ENCODE measurements at places on chromosomes 3 and 15.

DNA sequence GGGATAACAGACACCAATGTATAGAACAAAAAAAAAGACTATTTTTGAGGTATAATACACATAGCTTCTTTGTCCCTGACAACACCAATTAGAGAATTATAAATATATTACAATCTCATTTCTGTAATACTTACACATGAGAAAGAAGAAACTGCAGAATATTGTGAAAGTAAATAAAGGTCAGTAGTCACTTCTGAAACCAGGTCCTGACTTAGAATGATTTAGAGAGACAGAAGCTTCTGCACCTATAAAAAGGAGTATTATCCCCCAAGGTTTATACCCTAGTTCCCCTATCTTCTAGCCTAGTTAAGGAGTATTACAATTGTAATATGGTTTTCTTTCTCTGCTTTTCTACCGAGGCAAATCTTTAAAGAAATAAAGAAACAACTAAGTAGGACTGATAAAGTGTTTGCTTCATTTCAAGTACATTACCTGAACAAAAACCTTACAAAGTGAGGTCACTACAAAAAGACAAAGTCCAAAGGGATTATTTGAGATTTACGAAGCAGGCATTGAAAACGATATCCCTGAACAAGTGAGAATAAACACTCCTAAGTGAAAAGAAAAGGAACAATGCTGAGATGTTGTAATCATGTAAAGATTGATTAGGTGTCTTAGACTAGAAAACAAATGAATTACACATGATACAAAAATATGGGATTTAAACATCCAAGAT, 103.0 kb downstream of the GBE1 start:
- no peak for DNase-seq

GRCh38 chr3:56858331-56858730, 56.6 kb upstream of the ARHGEF3 start:
- DNase-seq = no peak

- DNase-seq = no peak
Measured at GRCh38 chr15:39228889-39229288, 352.0 kb upstream of the THBS1 start.

DNA sequence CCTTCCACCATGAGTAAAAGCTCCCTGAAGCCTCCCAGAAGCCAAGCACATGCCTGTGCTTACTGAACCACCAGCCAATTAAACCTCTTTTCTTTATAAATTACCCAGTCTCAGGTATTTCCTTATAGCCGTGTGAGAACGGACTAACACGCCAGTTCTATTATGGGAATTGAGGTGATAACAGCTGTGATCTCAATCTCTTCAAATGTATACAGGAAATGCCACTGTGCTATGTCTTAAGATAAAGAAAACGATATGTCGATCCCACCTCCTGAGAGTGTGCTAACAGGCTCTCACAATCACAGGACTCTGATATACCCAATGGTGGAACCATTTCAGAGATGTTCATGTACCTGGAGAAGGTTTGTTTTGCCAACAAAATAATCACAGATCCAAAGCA, 26.2 kb downstream of the CHSY1 start:
- no peak for DNase-seq

DNA sequence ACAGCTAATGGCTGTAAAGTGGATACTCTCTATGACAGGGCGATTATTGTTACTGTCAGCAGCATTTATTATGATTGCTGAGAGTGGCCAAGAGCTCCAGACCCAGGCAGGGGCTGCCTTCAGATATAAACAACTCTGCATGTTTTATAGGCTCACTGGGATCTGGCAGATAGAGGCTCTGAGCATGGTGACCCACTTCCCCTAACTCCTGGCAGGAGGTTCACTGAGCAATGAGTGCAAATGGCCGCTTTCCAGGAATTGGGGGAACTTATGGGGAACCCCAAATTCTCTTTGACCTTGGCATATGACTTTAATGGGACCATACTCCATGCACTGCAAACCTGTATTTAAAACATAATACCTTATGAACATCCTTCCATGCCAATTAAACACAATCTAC, 59.0 kb downstream of the SCN5A start:
- no peak for DNase-seq

DNA sequence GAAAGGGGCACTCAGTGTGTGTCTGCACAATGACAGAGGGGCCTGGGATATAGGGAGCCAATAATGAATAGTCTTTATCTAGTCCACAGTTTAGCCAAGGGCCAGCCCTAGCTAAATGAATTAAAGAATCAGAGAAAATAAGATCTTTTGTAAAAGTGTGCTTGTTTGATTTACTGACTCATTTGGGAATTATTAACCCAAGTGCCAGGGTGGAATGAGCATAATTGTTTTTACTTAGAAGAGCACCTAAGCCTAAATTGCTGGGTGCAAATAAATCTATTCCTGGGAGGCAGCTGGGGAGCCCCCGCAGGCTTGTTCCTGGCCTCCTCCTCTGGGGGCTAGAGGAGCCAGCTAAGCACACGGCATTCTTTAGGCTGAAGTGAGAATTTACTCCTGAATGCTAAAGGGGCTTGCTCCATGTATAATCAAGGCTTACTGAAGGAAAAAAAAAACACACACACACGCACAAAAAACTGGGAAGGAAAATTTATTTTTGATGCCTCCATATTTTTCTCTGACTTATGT, 405.3 kb upstream of the SUCLG2 start:
- DNase-seq = no peak

GRCh38 chr3:29454161-29454611, 173.3 kb downstream of the RBMS3 start:
- DNase-seq = no peak

DNA sequence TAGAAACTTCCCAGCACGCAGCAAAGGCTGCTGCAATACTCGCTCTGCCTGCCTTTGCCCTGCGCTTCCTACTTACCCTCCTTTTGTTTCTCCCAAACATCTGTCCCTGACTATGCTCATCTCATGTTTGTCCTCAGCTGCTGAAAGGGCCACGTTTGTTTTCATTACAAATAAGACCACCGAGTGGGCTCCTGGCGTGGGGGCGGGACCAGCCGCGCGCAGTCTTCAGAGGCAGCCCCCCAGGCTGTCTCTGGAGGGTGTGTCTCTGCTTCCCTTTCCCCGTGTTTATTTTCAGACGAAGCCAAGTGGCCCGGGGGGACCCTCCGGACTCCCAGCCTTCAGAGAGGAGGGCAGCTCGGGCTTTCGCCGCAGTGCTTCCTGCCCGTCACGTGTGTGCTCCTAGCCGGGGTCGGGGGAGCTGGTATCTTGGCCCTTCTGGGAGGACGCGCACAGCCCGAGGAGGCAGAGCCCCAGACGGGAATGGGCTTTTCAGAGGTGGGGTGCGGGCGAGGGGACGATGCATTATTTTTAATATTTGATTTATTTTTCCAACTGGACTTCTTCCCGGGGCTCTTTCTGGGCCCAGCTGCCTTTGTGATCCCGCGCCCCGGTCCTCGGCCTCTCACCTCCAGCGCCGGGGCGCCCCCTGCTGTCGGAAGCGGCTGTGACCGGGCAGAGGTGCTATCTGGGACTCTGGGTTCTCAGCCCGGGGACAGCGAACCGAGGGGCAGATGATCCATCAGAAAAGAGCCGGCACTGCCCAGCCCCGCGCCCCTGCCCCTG, 70.0 kb upstream of the CGNL1 start:
- no peak for DNase-seq

GRCh38 chr3:158100681-158101080, 5.5 kb downstream of the SHOX2 start:
- no peak for DNase-seq

DNA sequence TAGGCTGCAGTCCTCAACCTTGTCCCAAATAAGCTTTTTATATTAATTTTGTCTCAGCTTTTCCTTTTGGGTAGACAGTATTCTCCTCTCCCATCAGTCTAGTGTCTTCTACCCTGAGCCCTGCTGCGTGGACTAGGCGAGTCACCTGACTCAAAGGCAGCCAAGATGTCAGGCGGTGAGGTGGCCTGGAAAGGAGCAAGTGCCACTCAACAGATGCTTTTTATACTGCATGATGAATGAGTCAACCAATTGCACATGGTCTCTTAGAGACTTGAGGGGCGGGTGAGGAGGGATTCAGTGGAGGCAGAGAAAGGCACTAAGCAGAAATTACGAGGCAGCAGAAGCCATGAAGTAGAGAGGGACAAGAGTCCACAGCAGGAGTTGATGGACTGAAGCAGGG, 95.9 kb downstream of the FRMD4B start:
- no peak for DNase-seq

GRCh38 chr3:181189556-181189955, 200.0 kb upstream of the DNAJC19 start:
- no peak for DNase-seq

GRCh38 chr3:173660645-173661299, 263.2 kb downstream of the NLGN1 start:
- no peak for DNase-seq

- no peak for DNase-seq
Measured at GRCh38 chr15:45134682-45135604, 5.1 kb downstream of the DUOX1 start.

GRCh38 chr3:32106929-32107362, 526 bp downstream of the GPD1L start:
- no peak for DNase-seq

Data from NCI-H1930 (cell line).